ENCODE measurements at places on chromosomes 2 and 18.

DNA sequence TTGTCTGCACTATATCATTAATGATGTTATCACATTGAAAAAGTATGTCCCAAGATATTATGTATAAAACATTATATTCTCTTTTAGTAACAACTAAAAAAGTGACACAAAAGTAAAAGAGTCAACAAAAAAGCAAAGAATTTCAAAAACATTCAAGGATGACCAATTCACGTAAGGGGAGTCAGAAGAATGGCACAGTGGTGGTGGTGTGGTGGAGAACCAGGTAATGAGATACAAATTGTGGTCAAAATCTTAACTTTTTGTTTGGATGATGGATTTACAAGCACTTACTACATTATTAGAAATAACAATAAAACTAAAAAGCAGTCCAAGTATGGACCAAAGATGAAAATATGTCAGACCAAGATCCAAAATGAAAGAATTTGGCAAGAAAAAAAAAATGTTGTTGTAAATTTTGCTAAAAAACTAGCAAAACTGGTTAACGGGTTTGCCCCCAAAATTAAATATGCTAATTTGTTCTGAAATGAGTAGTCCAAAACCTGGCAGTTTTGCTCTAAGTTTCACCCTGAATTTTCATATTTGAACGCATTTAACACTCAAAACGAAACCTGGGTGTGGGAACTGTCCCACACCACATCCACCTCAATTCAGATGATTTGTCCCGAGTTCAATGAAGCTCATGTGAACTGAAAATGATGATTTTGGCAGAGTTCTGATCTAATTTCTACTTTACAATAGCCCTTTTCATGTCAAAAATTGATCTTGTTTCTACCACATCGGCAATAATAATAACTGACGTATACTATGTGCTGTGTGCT, 135.8 kb downstream of the IKZF2 start:
- no peak for DNase-seq

GRCh38 chr18:49228187-49228586, 232.3 kb downstream of the DYM start:
- DNase-seq: no peak

DNA sequence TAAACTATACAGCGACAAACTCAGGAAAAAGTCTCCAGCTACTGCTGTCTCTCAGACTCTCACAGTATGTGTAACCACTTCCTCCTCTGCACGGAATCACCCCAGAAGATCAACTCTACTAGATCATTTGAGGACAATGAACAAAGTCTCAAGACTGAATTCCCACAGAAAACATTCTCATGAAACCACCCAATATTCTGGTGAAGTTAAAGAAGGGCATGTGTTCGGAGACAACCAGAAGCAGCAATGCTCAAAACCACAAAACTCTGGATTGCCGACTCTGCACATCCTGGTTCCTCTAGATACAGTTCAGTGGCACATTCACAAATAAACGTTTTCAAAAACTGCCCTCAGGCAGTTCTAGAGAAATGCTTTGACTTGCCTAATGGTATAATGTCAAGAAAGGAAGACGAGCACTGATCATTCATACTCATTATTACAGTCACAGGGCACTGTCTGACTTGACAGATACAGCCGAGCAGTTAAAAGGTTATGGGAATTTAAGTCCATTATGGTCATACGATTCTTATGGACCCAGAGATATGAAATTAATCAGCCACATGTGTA, 91.9 kb upstream of the STK17B start:
- peak; percentile 26 for DNase-seq

DNA sequence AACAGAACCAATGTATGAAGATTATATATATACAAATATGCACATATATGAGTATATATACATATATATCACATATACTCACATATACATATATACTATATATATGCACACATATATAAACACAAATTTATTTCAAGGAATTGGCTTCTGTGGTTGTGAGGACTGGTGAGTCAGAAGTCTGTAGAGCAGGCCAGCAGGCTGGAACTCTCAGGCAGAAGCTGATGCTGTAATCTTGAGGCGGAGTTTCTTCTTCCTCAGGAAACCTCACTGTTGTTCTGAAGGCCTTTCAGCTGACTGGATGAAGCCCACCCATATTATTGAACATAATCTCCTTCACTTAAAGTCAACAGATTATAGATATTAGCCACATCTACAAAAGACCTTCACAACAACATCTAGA, 143.9 kb upstream of the CREB1 start:
- DNase-seq: no peak

- no peak for DNase-seq
These were observed 61.5 kb upstream of the TWIST2 start for GRCh38 chr2:238786379-238786778.

GRCh38 chr2:215861607-215862350, 151.6 kb downstream of the MREG start:
- no peak for DNase-seq

DNA sequence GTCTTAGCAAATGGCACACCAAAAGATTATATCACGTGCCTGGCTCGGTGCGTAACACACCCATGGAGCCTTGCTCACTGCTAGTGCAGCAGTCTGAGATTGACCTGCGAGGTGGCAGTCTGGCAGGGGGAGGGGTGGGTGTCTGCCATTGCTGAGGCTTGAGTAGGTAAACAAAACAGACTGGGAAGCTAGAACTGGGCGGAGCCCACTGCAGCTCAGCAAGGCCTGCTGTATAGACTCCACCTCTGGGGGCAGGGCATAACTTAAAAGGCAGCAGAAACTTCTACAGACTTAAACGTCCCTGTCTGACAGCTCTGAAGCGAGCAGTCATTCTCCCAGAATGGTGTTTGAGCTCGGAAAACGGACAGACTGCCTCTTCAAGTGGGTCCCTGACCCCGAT, 55.9 kb upstream of the FSHR start:
- no peak for DNase-seq

DNA sequence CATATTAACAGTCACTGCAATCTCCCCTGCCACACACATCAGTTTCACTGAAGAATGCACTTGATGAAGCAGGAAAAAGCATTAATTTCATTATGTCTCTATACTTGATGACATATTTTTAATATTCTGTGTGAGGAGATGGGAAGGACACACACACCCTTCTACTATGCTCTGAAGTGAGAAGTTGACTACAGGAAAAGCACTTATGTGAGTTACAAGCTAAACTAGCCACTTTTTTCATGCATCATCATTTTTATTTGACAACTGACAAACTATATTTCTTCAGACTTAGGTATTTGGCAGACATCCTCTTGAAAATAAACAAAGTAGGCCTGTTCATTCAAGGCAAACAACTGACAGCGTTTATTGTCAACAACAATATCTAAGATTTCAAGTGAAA, 150.4 kb upstream of the ID2 start:
- DNase-seq: no peak

DNA sequence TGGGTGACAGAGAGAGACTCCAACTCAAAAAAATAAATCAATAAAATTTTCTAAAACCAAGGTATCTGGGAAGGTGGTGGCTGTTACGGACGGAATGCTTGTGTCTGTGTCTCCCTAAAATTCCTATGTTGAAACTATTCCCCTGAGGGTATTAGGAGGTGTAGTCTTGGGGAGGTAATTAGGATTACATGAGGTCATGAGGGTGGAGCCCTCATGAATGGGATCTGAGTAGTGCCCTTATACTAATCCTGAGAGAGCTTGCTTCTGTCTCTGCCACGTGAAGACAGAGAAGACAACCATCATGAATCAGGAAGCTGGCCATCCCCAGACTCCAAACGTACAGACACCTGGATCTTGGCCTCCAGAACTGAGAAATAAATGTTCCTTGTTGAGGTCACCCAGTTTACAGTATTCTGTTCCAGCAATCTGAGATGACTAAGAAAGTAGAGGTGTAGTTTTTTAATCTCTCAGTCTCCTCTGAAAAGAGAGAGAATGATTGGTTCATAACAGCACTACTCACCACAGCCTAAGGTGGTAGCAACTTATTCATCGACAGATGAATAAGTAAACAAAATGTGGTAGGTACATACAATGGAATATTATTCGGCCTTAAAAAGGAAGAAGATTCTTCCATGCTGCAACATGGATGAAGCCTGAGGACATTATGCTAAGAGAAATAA, 38.4 kb downstream of the TGFBRAP1 start:
- no peak for DNase-seq

DNA sequence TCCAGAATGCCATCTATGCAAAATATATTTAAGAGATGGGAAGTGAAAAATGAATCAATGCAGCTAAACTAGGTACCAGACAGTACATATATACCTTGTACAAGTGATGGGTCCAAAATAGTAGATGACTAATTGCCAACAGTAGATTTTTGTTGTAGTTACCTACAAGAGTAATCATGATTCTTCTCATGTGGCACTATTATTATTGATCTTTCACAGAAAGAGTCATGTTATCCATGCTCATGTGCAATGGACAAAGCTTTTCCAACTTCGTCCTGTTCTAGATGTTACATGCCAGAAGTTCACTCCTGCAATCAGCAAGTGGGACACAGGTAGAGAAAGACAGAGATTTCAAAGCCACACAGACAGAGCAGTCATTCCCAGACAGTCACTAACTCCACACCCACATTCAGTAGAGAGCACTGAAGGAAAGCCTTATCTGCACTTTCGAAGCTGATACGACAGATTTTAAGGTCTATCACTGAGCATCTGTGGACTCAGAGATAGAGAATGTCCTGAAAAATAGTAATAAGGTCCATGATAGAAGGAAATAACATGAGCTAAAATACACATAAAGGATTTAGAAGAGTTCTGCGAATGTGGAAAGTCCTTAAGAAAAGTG, 101.6 kb upstream of the ITPRID2 start:
- DNase-seq: no peak

DNA sequence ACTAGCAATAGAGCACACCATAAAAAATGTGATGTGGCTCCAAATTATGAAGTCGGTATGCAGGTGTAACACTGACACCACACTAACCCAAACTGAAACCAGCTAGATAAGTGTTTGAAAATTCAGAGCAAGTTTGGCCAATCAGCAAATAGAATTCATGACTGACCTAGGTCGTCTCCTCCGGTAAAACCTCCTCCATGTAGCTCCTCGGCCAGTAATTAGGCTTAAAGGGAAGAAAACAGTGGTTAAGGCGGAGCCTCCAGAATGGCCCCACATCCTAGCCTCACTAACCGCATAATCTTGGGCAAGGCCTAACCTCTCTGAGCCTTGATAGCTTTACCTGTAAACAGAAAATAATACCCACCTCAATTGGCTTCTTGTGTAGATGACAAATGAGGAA, 30.1 kb downstream of the C1D start:
- no peak for DNase-seq

DNA sequence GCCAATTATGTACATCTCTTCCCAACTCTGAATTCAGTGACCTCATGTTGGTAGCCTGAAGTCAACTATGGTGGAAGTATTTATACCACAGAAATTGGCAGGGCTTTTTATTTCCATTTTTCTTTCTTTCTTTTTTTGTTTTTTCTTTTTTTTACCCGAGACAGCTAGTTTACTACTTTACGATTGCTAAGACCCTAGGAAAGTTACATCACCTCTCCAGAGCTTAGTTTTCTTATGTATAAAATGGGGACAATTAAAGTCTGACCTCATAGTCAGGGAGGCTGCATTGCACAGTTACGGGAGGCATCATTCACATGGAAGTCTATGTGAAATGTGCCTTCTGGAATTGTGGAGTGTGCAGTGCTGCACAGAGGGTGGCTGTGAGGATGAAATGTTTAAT, 194.3 kb downstream of the MTX2 start:
- no peak for DNase-seq

- DNase-seq: no peak
These were observed 282.7 kb upstream of the MAP2 start for GRCh38 chr2:209141142-209141541.

DNA sequence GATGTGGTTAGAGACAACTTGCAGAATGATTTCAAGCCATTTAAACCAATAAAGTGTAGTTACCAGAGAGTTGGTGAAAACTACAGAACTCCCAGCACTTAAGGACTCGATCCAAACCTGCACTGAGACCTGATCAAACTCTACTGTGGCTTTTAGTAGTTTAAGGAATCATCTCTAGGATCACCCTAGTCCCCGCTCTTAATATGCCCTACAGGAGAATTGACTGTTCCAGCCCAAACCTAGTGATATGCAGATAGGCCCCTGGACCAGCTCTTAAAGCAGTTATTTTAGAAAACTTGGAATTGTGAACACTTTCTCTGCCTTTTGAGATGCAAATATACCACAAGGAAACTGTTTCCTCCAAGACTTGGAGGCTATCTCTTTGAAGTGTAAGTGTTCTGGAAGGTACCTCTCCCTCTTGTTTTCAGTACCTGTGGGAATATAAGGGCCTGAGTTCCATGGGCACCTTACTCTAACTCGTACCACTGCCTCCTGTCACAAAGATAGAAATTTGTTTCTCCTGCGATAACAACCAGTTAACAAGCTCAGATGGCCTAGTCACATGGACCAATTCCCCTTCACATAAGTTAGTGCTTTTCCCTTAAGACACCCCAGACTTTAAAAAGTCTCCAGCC, 1367.2 kb upstream of the SLC39A10 start:
- DNase-seq: no peak

DNA sequence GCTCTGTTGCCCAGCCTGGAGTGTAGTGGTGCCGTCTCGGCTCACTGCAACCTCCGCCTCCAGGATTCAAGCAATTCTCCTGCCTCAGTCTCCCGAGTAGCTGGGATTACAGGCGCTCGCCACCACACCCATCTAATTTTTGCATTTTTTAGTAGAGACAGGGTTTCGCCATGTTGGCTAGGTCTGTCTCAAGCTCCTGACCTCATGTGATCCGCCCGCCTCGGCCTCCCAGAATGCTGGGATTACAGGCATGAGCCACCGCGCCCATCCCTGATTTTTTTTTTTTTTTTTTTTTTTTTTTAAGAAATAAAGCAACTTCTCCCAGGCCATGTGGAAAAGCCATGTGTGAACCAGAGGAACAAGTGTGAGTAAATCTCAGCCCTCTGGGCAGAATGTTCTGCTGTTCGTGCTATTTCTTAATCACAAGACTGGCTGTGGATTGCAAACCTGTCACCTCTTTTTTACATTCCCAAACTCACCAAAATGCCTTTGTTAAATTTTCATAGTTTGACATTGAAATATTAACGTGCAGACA, 6.4 kb upstream of the SH3BP4 start:
- no peak for DNase-seq

GRCh38 chr2:135960656-135961551, 24.5 kb downstream of the DARS1 start:
- peak; percentile 80 for DNase-seq

- no peak for DNase-seq
These were observed 144.9 kb downstream of the DDX1 start for GRCh38 chr2:15736396-15737180.

DNA sequence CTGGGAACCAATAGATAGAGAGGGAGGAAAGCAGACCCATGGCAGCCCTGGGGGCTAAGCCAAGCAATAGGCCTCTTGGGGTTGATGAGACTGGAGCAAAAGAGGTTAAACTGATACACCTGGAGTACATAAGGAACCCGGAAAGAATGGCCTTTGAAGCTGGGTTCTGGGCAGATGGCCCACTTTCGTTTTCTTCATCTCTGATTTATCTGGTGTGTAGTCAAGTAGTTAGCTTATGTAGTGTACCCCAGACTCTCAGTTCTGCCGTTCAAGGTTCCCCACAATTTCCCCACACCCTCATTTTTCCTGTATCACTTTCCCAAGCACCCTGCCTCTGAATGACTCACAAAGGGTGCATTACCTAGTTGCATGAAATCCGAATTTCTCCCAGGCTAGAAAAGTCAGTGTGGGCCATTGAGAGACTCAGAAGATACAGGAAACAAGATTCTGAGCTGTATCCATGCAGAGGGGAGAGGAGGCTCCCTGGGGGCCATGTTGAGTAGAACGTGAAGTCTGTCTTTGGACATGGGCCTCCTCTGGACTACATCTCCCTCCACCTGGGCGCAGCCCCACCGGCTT, 235.0 kb downstream of the LOXHD1 start:
- DNase-seq: no peak

Data from skin of body (tissue), 3 donors.